ENCODE measurements at places on chromosomes 1 and 21. TPM values are rescaled to one million over a fixed set of nuclear protein-coding genes. Genes with fewer than 3 reads are reported as not detected.

SYNJ1 gene
- 16.1 TPM for total RNA-seq

PAPPA2 gene
- total RNA-seq = 0.46 TPM

SMIM1 gene
- not detected for total RNA-seq

ATP1A4 gene
- total RNA-seq = not detected

KLHDC8A gene
- total RNA-seq = not detected

RFX5 gene
- total RNA-seq = 69.7 TPM

NCF2 gene
- total RNA-seq = 15.8 TPM

TSACC gene
- total RNA-seq = 0.89 TPM

SSBP3 gene
- 93.4 TPM for total RNA-seq

NBPF4 gene
- 0.10 TPM for total RNA-seq

HAX1 gene
- total RNA-seq = 126 TPM

MSH4 gene
- total RNA-seq = 0.40 TPM

C1QC gene
- total RNA-seq = not detected

RXFP4 gene
- not detected for total RNA-seq

POFUT2 gene
- total RNA-seq = 19.6 TPM

NBPF3 gene
- 6.2 TPM for total RNA-seq

ITLN2 gene
- not detected for total RNA-seq

GOLT1A gene
- total RNA-seq = not detected

CDC20 gene
- 176 TPM for total RNA-seq

PTAFR gene
- total RNA-seq = 0.56 TPM

NUDT4B gene
- total RNA-seq = 0.52 TPM

SRSF11 gene
- 204 TPM for total RNA-seq

GRIK3 gene
- not detected for total RNA-seq

PCP4L1 gene
- total RNA-seq = 0.15 TPM

DRAXIN gene
- total RNA-seq = 0.54 TPM

MEX3A gene
- 0.02 TPM for total RNA-seq

FAM72A gene
- 34.3 TPM for total RNA-seq

MORC3 gene
- 47.5 TPM for total RNA-seq

GPR157 gene
- total RNA-seq = 3.4 TPM

SPRR4 gene
- not detected for total RNA-seq

TINAGL1 gene
- total RNA-seq = not detected

C1QA gene
- total RNA-seq = not detected

SLAMF1 gene
- total RNA-seq = 70.6 TPM

RGS18 gene
- total RNA-seq = 0.15 TPM

AMY2A gene
- not detected for total RNA-seq

S100A1 gene
- not detected for total RNA-seq

SLC16A4 gene
- total RNA-seq = not detected

COL8A2 gene
- not detected for total RNA-seq

GPR25 gene
- not detected for total RNA-seq

NRAS gene
- 52.4 TPM for total RNA-seq

GADD45A gene
- 14.2 TPM for total RNA-seq

LCE3E gene
- total RNA-seq = not detected

MROH7 gene
- total RNA-seq = not detected

PRPF38B gene
- total RNA-seq = 79.8 TPM

CHI3L1 gene
- not detected for total RNA-seq

All from activated CD4-positive, alpha-beta T cell treated with anti-CD3 and anti-CD28 coated beads, Interleukin-2, amount 10 ng/mL, durations not matched to agents 7 days and 5 days (primary cell).